ENCODE measurements at places on chromosomes 3 and 15.

DNA sequence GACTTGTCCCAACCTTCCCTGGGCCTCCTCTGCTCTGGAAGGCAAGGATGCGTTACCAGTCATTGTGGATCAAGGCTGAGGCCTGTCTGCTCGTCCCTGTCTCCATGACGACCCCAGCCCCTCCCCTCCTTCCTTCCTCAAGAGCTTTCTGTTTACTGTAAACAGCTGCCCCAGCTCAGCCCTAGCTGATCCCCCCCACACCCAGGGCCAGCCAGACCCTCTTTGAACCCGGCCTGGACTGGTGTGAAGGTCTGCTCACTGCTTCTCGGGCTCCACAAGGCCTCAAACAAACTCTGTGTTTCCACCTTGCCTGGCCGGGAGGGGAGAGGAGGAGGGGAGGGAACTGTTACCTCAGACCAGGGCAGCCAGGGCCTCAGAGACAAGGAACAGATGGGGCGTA, 16.9 kb downstream of the VPS18 start:
- no peak for DNase-seq

- no peak for DNase-seq
These were observed 33.8 kb downstream of the COL6A5 start for GRCh38 chr3:130379274-130379673.

- DNase-seq = peak; percentile 66
These were observed 48.5 kb downstream of the CHCHD6 start for GRCh38 chr3:126752303-126753190.

GRCh38 chr3:86958534-86958933, 32.4 kb downstream of the VGLL3 start:
- DNase-seq = no peak

DNA sequence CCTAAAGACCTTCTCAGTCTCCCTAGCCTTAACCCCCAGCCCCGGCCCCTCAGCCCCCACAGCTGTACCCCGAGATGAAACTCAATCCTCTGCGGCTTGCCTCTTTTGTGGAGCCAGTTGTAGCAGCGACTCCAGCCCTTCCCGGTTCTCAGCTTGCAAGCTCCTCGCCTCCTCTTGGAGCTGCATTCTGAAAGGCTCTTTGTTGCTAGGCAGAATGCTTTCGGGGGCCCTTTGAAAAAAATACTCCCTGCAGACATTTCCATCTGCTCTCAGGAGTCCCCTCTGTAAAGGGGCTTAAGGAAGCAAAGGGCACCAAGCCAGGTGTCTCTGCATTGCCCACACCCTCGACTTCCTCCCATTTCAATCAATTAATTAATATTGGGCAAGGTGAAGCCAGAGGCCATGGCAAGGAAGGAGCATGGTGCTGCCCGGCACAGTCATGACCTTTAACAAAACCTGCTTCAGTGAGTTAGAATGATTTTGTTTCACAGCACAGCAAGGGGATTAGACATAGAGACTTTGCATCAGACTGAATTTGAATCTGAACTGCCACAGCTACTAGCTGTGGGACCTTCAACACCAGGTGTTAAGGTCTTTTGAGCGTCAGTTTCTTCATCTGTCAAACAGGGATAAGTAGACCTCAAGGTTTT, 65.5 kb downstream of the SRGAP3 start:
- peak; percentile 24 for DNase-seq

GRCh38 chr3:174614036-174614435, 245.1 kb upstream of the NAALADL2 start:
- DNase-seq = no peak

GRCh38 chr3:73781541-73781940, 156.8 kb upstream of the PDZRN3 start:
- no peak for DNase-seq

GRCh38 chr3:141816958-141817357, 53.8 kb downstream of the GRK7 start:
- no peak for DNase-seq

GRCh38 chr3:51798411-51798963, 19.4 kb upstream of the IQCF6 start:
- DNase-seq = no peak

GRCh38 chr15:33007303-33007855, 187.1 kb downstream of the FMN1 start:
- no peak for DNase-seq

GRCh38 chr3:35675206-35675605, 35.9 kb downstream of the ARPP21 start:
- no peak for DNase-seq

DNA sequence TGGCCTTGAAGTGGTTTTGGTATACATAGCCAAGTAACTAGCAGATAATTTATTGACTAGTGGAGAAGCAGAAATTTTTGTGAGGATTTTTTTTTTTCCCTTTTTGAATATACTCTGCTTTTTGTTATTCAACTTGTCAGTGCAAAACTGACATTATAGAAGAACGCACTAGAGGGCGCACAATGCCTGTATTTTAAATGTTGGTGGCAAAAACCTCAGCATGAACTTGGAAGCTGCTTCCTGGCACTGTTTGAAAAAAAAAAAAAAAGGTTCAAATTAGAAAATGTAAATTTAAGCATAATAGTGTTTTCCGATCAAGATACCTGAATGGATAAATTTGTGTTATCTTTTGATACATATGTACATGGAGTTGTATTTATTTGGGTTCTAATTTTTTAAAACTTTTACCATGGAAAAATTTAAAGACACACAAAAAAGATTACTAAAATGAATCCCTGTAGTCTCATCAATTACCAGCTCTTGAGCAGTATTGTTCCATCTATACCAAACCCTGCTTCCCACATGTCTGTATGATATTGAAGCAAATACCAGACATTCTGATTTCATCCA, 56.0 kb downstream of the SLC25A26 start:
- peak; percentile 44 for DNase-seq

- no peak for DNase-seq
These were observed 6.9 kb upstream of the TNFSF10 start for GRCh38 chr3:172530101-172530561.

DNA sequence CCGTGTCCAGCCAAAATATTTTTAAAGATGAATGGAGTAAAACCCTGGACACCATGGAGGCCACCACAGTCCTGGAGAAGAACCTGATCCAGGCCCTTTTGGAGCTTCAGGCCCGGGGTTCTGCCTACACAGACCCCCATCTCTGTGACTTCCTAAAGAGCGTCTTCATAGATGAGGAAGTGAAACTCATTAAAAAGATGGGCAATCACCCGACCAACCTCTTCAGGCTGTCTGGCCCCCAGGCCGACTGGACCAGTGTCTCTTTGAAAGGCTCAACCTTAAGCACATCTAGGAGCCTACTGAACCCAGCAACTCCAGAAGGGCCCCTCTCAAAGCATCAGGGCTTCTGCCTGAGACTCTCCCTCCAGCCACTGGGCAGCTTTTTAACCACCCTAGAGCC, 107.9 kb upstream of the FAM174B start:
- no peak for DNase-seq

DNA sequence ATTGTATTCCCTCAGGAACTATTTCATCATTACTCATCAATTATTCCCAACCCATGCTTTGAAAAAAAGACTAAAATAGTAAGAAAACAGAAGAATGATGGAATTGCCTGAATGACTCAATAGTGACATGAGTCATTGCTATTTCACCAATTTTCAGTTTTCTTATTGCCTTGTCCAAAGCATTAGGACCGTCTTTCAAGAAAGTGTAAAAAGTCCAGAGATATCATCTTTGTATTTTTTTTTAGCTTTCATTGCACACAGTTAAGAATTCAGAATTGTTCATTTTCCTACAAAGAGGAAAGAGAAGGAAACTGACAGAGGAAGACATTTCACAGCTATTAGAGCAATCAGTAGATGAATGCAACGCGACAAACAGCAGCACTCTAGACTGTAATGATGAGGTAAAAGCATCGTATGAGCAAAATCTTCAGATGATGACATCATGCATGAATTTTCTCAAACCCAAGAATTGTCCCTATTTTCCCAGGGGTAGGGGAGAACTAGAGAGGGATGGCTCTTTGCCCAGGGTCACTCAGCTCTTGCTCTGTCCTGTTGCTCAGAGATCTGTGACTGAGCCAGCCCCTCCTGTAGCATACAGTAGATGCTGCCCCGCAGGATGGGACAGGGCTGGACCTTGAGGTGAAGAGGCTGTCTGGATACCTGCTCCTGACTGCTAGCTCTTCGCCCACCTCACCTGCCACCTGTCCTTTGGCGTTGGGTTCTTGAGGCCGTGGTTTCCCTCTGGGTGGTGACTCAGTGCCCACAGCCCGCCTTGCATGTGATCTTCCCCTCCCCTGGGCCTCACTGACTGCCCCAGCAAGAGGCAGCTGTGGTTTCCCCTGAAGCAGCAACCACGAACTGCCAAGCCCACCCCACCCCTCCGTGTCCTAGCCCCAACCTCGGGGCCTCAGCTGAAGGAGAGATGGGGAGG, 84.8 kb downstream of the PPCDC start:
- DNase-seq = no peak

GRCh38 chr3:45021524-45022297, 4.4 kb upstream of the CLEC3B start:
- DNase-seq = no peak

GRCh38 chr3:195886181-195887141, 21.9 kb downstream of the TNK2 start:
- no peak for DNase-seq

GRCh38 chr15:63338170-63338569, 43.5 kb downstream of the CA12 start:
- DNase-seq = no peak

DNA sequence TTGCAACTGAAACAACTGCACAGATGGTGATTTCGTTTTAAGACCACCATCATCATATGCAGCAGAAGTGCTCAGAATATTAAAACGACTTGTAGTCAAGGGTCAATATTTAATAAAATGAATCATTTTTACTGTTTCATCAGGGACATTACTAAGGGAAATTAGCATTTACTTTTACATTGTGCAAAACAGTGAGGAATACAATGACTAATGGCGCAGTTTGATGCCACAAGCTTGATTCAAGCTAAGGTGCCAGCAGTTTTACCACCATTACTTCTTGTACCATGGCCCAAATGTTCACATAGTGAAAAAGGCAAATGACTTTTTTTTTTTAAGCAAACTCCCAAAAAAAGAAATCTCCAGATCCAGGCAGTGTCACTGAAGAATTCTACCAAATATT, 277.4 kb upstream of the CHRNA7 start:
- no peak for DNase-seq
